Renal cortex interstitium (tissue), 15 donors: ENCODE measurements at places on chromosomes 13 and 19. TPM values are rescaled to one million over a fixed set of nuclear protein-coding genes. Genes with fewer than 3 reads are reported as not detected.

Gene RYR1
- 5.3 TPM for polyA plus RNA-seq

DNA sequence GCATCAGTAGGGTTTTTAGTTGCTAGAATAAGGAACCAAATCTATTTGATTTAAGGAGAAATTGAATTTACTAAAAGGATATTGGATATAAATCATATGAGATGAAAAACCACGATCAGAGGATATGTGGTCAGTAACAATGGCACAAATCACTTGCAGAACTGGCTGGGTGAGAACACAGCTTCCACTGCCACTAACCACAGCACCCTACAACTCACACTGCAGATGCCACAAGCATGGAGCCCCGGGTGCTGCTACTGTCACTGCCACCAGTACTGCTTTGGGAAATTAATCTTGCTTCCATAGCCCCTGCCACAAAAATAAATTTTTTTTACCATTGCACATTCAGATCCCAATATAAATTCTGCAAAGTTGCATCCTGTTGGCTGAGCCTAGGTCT is 40.6 kb upstream of the KLF12 start:
- DNase-seq = no peak

- no peak for DNase-seq
Observed at GRCh38 chr19:57719901-57720519, 7.4 kb downstream of the ZNF671 start.

- DNase-seq = no peak
Observed at GRCh38 chr13:57045826-57046546, 94.7 kb upstream of the PRR20A start.

Gene SKA3
- polyA plus RNA-seq = 14.0 TPM

DNA sequence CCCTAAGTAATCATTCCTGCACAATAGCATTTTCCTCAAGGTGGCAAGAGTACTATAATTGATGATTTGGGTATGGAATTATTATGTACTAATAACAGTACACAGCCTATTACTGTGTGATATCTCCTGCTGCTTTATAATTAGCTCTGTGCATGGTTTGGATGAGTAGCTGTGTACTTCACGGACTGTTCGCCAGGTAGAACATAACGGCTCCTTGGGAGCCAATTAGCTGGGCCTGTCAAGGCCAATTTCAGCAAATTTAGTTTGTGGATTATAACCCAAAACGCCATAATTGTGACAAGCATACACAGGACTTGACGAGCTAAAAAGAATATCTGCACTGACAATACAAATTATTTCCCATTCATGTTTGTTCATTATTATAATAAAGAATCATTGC is 1584.2 kb downstream of the SLITRK1 start:
- DNase-seq = no peak

- no peak for DNase-seq
Observed at GRCh38 chr13:111251646-111252445, 68.6 kb upstream of the TEX29 start.

- DNase-seq = no peak
Observed at GRCh38 chr13:102626928-102627327, 30.1 kb downstream of the TPP2 start.

GRCh38 chr19:12790628-12791344 is 500 bp upstream of the JUNB start:
- DNase-seq = no peak

GRCh38 chr13:26270707-26271106 is 16.8 kb downstream of the CDK8 start:
- DNase-seq = no peak

DNA sequence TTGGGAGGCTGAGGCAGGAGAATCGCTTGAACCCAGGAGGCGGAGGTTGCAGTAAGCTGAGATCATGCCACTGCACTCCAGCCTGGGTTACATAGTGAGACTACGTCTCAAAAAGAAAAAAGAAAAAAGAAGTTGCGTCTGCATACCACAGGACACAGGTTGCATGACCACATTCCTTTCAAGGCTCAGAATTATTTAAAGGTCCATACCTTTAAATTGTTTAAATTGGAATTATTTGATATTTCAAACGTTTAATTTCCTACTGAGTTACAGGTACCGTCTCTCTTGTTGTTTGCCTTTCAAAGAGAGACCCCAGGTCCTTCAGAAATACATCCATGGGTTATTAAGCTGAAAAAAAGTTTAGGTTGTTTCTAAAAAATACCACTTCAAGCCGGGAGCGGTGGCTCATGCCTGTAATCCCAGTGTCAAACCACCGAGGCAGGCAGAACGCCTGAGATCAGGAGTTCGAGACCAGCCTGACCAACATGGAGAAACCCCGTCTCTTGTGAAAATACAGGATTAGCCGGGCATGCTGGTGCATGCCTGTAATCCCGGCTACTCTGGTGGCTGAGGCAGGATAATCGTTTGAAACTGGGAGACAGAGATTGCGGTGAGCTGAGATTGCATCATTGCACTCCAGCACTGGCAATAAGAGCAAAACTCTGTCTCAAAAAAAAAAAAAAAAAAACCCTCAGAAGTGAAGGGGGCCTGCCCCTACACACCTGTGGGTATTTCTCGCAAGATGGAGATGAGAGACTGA is 18.6 kb downstream of the ZNF816 start:
- no peak for DNase-seq

DNA sequence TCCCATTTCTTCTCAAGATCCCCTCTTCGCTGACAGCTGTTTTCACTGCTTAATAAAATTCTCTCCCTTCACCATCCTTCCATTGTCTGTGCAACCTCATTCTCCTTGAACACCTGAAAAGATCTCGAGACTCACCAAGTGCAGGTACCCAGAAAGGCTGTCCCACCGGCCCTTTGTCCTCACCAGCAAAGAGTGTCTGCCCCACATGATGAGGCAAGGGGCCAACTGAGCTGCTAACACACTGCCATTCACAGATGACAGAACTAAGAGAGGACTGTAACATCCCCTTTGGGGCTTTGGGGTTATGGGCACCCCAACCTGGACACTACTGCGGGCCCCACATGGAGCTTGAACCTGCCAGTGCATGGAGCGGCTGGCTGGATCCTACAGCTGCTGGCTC is 771.4 kb upstream of the MIR17HG start:
- DNase-seq = no peak

GRCh38 chr13:94636942-94637578 is 35.4 kb downstream of the GPR180 start:
- no peak for DNase-seq

DNA sequence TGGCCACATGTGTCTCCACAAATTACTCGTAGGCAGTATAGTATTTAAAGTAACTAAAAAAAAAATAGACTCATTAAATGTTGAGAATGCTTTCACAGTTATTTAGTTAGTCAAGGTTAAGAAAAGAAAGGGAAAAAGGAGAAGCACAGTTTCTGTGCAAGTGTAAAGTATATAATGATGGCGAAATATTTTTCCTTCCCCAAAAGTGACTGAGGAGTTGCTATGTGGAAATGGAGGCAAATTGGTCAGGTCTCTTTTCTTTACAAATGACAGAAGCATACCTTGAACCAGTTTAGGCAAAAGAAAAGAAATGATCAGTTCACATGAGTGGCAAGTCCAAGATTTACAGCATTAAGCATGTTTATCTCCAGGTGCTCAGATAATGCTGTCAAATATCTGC is 18.0 kb downstream of the CSNK1A1L start:
- no peak for DNase-seq

Gene FAM32A
- 102 TPM for polyA plus RNA-seq

DNA sequence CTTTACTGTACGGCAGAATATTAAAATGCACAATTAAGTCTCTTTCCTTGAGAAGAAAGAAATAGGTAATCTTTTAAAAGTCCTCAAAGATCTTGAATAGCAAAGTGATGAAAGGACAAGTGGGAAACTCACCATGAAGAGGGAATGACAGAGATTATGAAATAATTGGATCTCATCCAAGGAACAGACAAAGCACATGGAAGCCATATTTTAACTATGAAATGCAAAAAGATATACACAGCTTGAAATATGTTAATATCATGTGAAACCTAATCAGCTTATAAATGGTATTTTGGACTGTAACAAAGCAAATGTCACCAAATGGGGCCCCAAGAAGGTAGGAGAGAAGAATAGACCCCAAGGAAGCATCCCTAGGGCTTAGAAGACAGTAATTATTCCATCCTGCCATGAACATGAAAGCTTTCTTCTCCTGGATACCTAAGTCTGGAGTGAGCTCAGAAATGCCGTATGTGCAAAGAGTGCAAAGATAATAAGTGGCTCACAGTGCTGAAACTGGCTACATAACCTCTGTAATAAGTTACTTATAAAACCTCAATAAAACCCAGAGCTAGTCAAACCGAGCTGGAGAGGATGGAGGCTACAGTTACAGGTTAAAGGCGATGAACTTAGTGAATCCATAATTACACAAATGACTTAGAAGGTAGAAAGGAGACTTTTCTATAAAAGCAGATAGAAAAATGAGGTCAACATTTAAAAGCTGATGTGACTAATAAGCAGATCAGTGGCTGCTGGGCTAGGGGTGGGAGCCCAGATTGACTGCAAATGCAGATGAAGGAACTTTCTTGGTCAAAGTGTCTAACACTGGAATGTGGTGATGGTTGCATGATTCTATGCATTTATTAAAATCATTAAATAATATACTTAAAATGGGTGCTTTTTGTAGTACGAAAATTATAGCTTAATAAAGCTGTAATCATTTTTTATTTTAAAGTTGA is 34.4 kb downstream of the DCLK1 start:
- no peak for DNase-seq

Gene ZNF729
- 0.17 TPM for polyA plus RNA-seq

- DNase-seq = no peak
Observed at GRCh38 chr19:5961969-5962945, 15.7 kb downstream of the RANBP3 start.

DNA sequence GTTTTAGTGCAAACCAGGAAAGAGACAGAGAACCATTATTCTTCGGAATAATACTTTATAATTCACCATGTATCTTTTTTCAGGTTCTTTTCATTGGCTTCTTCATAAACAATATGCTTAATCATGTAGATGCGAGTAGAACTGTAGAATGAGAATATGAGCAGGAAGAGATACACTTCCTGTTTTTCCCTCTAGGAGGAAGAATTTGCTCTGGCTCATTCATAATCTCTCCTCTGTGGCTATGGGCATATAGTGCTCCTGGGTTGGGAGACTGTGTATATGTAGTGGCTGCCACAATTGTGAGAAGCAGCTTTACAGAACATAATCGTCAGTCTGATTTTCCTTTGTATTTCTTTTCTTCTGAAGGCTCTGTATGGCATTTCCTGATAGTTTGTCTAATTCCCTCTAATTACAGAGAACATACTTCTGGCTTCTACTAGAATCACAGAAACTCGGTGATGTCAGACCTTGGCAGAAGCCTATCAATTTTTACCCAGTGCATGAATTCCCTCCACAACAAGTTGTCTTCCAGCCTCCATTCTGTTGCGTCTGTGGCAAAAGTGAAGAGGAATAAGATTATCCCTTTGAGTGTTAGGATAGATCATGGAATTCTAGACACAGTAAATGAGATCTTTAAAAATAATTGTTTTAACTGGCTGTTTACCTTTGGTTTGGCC is 2.9 kb upstream of the DCLK1 start:
- DNase-seq = no peak

- no peak for DNase-seq
Observed at GRCh38 chr19:10817291-10818038, 18.5 kb downstream of the TMED1 start.

- DNase-seq = no peak
Observed at GRCh38 chr19:47503130-47503825, 11.6 kb downstream of the NAPA start.

GRCh38 chr19:45729800-45730290 is 851 bp downstream of the FBXO46 start:
- no peak for DNase-seq

Gene ZNF561
- polyA plus RNA-seq = 62.8 TPM

GRCh38 chr13:60509601-60510386 is 112.8 kb downstream of the TDRD3 start:
- no peak for DNase-seq

DNA sequence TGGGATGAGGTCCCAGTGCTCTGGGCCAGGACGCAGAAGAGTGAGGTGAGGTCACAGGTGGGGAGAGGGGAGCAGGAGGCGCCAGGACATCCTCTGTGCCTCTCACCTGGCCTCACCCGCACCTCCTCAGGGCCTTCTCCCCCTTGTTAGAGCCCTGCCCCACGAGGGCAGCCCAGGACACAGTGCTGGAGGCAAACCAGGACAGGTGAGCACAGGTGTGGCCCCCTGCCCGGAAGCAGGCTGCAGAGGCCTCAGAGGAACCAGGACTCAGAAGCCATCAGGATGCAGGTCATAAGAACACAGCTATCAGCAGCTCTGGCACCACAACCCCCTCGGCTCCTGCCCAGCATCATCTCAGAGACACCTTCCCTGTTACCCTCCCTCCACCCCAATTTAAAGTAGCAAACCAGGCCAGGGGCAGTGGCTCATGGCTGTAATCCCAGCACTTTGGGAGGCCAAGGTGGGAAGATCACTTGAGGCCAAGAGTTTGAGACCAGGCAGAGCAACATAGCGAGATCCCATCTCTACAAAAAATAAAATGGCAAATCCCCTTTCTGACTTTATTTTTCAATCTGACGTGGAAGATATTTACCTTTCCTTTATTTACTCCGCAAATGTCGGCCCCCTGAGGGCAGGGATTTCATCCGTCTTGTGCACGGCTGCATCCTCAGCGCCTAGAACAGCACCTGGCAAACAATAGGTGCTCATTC is at the start of gene CEACAM16:
TSS of gene CEACAM16 (plus strand) at position 660 of the 710 bp plus-strand sequence. CDS start 2,306 bp downstream, outside the sequence.
- no peak for DNase-seq

- DNase-seq = no peak
Observed at GRCh38 chr19:34248941-34249340, 5.4 kb upstream of the GARRE1 start.

DNA sequence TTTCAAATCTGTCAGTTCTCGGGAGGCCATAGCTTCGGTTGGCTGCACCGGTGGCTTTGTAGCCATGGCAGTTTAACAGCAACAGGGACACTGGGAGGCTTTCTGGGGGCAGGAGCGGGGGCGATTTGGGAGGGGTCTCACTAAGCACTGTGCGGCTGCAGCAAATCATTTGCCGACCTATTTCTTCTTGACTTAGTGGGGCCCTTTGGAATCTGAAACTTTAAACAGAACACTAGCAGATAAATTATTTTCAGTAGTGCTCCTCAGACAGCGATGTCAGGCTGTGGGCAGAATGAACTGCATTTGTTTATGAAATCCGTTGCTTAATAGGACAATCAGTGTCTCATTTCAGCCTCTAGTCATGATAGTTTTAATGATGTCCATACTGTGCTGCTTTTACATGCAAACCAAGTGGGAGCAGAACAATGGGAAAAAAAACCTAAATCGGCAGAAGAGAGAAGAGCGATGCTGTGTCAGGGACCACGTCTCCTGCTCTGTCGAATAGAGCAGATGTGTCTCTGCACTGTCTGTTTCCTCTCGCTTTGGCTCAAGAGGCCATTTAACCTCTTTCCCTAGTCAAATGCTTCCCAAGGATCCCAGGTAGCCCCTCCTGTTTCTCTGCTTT is 211.9 kb downstream of the OLFM4 start:
- DNase-seq = peak; percentile 28

Gene SMIM44
- 0.22 TPM for polyA plus RNA-seq

Gene NANOS2
- not detected for polyA plus RNA-seq

Gene KRTDAP
- polyA plus RNA-seq = 1.5 TPM

Gene HIPK4
- polyA plus RNA-seq = 0.17 TPM

DNA sequence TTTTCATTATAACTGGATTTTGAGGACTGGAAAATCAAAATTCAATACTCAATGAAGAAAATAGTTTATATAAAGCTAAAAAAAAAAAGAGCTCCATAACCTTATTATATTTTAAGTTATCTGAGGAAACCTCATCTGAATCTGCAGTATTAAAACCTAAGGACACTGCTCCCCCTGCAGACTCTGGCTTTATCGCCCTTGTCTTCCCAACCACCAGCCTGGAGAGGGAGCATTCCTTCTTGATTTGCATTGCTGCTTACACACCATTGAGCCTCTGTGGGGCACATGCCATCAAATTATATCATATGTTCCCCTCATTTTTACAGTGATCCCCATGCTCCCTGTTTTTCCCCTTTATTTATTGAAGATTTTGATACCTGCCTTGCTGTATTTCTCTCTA is 871.4 kb upstream of the GPC6 start:
- DNase-seq = no peak
